NCI-H2081 treated with DMSO at 0.1 percent for 48 hours (cell line): ENCODE measurements at places on chromosomes 2 and 18.

- no peak for DNase-seq
Observed at GRCh38 chr2:174020926-174021662, 55.9 kb upstream of the SP3 start.

DNA sequence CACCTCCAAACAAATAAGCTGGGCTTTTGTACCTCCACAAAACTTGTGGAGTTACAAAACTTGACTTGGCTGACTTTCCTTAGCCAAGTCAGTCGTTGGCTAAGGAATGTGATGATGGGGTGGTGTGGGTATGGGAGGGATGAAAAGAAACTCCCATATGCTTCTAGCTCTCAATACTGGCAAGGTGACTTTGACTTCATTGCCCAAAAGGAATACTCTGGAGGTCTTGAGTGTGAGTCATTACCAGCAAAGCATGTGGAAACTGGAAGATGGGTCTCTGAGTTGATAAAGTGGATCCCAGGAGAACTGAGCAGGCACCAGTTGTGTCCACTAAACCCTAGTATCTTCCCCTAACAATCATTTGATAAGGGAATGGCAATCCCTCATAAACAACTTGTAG, 226.7 kb downstream of the GULP1 start:
- no peak for DNase-seq

DNA sequence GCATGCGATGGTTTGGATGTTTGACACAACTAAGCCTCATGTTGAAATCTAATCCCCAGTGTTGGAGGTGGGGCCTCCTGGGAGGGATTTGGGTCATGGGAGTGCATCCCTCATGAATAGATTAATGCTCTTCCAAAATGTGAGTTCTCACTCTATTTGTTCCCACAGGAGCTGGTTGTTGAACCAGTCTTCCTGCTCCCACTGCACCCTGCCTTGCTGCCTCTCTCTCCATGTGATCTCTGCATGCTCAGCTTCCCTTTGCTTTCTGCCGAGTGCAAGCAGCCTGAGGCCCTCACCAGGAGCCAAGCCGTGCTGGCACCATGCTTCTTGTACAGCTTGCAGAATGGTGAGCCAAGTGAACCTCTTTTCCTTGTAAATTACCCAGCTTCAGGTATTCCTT, 206.8 kb downstream of the VAPA start:
- no peak for DNase-seq

GRCh38 chr2:164935118-164936101, 19.9 kb downstream of the SLC38A11 start:
- peak; percentile 82 for DNase-seq

DNA sequence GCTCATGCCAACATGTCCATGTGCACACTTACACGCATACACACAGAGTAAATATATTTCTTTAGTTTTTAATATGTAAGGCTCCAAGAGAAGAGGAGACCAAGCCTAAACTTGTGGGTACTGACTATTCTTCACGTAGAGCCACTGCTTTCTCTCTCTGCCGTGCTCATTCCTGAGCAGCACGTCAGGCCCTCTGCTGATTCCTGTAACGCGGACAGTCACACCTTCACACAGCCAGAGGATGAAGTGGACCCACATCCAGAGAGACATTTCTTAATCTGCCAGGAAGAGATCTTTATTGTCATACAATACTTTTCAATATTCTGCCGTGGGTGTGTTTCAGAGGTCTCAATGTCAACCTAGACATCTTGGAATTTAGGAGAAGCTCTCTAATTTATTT, 560.7 kb downstream of the STK39 start:
- DNase-seq, result no peak

GRCh38 chr2:235518322-235519090, 24.7 kb downstream of the AGAP1 start:
- DNase-seq, result no peak

- DNase-seq, result no peak
Observed at GRCh38 chr2:61689568-61689967, 151.4 kb upstream of the XPO1 start.

- no peak for DNase-seq
Observed at GRCh38 chr2:65500310-65501040, 68.1 kb upstream of the SPRED2 start.

- no peak for DNase-seq
Observed at GRCh38 chr2:57397550-57398360, 648.9 kb upstream of the VRK2 start.

DNA sequence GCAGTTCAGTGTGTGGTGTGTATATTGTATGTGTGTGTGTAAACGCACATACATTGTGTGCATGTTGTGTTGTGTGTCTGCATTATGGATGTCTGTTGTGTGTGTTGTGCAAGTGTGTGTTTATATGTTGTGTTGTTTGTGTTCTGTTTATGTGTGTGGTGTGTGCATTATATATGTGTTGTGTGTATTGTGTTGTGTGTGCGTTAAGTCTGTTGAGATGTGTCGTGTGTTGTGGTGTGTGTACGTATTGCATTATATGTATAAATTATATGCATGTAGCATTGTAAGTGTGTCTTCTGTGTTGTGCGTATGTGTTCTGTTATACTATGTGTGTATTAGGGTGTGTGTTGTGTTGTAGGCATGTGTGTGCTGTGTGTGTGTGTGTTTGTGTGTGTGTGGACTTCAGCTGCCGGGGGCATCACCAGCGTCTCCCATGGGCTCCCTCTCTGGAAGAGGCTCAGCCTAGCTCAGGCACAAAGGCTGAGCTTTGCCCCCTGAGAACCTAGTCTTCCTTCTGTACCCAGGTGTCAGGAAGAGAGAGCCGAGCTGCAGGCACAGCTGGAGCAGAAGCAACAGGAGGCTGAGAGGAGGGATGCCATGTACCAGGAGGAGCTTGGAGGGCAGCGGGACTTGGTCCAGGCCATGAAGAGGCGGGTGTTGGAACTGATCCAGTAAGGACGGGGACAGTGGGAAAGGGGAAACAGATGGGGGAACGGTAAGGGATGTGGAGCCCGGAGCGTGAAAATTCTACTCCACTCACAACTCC, 13.7 kb downstream of the RUFY4 start:
- no peak for DNase-seq

DNA sequence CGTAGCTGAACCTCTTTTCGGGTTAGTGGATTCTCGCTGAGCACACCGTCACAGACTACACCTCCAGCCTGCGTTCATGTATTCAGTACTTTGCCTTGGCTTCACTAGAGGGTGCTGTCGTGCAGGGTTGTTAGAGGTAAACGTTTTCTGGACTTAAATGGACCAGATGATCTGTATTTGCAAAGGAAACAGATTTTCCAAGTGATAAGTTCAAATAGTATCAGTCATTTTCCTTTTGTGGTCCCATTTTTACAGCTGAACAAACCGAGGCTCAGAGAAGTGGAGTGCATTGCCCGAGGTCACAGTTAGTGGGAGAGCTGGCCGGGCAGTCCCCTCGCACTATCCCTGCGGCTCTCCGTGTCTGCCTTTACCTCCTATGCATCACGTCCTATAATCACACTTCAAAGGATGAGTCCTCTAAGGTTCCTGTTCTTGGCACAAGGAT, 125.9 kb downstream of the MAP4K4 start:
- no peak for DNase-seq

DNA sequence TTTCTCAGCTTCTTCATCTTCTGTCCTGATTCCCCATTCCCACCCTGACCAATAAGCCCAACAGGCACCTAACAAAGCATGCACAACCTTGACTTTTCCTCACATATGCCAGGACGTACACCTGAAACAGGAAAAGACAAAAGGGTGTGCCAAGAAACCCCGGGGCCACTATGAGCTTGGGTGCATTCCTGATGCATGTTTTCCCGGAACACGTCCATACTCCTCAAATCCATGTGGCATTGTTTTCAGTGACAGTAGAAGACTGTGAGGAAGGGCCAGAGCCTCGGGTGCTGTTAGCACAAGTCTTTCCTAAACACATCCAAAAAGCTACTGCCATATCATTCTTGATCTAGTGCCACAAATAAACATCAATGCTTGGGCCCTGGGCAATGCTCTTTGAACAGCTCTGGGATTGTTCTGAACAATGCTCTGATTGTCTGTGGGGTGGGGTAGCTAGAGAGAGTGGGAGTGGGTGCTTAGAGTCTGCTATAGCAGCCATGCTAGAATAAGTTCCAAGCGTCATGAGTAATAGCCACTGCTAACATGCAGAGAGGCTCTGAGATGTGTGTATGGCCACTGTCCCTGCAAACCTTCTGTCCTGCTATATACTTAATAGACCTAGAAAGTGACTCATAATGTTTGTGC, 181.7 kb upstream of the CRIM1 start:
- DNase-seq, result no peak

DNA sequence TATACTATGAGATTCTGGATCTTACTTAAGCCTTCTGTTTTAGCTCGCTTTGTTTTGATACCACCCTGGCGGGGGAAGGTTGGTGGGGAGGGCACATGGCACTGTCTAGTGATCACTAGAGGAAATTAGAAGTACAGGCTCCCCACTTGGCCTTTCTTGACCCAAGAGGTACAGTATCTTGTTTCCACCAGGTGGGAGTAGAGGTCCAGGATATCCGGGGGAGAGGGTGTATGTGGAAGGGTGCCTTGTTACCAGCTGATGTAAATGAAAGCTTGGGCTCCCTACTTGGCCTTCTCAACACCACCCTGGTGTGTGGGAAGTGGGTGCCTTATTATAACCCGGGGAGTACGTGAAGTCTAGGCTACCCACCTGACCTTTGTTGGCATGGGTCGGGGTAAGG, 7.5 kb downstream of the GALNT1 start:
- DNase-seq, result no peak

- DNase-seq, result no peak
Observed at GRCh38 chr2:45850558-45850957, 199.1 kb downstream of the PRKCE start.

DNA sequence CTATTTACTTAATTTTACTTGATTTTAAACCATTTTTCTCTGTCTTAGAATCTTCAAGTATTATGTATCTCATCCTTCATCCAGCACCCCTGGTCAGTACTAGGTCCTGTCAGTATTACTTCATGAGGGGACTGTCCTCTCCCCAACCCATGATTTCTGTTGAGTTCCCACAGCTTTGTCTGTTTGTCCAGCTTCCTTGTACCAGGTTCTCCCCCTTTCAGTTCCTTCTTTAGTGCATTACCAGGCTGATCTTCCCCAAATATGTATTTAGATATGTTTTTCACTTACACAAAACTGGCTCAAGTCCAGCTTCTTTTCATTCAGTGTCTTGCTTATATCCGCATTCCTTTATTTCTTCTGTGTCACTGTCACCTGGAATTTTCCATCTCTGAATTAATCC, 13.8 kb upstream of the TTC27 start:
- DNase-seq, result no peak

- DNase-seq, result no peak
Observed at GRCh38 chr2:32553829-32554432, 73.9 kb upstream of the TTC27 start.

GRCh38 chr2:113166187-113166645, 7.6 kb upstream of the PSD4 start:
- no peak for DNase-seq

DNA sequence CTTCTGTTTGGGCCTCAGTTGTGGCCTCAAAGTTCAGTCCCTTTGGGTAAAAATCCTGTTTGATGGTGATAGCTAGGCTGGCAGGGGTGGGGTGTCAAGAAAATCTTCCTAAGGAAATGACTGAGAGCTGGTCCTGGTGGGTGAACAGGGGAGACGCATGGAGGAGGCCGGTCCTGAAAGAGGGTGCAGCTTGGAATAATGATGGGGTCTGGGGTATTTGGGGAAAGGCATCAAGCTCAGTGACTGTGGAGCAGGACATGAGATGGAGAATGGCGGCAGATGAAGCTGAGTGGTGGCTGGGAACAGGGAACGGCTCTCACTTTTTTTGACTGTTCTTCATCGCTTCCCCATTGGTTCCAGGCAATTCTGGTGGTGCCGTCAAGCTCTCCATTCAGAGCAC, 140.7 kb upstream of the PKDCC start:
- DNase-seq, result no peak

DNA sequence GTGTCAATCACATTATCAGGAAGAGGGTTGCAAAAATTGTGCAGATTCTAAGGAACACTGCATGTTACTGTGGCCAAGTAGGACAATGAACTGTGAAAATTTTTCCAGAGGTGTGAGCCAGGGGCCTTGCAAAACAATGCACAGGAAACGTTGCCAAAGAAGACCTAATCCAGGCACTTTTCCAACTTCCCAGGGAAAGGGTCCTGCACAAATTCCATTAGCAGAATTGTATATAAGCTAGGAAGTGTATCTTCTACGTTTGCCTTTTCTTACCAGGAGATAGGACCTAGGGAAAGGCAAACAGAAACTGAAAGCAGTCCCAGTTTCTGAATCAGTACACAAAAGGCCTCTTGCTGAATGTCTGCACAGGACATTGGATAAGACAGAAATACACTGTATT, 1888.3 kb upstream of the CELF4 start:
- no peak for DNase-seq

- no peak for DNase-seq
Observed at GRCh38 chr2:179909845-179910734, 48.7 kb upstream of the ZNF385B start.

DNA sequence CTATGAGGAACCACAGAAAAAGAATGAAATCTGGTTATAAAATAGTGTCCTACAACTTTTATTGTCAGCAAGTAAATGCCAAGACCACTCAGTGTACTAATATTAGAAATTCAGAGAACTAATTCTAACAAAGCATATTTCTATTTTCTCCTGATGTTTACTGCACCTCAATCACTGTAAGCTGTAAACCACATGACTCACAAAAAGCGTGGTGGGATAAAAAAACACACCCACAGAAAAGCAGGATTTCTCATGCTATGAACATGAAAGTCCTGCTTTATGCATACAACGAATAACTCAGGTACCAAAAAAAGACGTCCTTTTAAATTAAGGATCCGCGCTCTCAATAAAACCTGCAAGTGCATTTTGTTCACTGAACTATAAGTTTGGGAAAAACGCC, 797 bp downstream of the TXNL4A start:
- DNase-seq, result no peak

DNA sequence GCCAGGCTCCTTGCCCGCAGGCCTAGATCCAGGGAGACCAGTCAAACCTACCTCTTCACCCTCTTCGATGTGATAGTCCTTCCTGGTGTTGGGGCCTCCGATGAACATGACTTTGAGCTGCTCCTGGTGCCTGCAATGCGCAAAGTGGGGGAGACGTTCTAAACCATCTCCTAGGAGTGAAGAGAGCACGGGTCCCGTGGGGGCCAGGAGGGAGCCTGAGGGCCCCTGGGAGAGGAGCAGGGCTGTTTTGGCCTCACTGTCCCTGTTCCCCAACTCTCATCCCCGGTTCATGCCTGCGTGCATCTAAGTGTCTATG, 3.9 kb downstream of the HAAO start:
- DNase-seq, result no peak

GRCh38 chr2:24576617-24577016, 85.6 kb downstream of the NCOA1 start:
- no peak for DNase-seq

GRCh38 chr2:15763106-15763821, 171.6 kb downstream of the DDX1 start:
- no peak for DNase-seq

GRCh38 chr2:206442833-206443734, at the start of gene ADAM23:
Gene ADAM23, plus strand, starts transcription at chr2:206443532. Its CDS starts 335 bp downstream, at chr2:206443867.
- no peak for DNase-seq
